ENCODE measurements at places on chromosomes 16 and 17.

GRCh38 chr16:75305364-75306098 is 54.1 kb upstream of the BCAR1 start:
- DNase-seq, result peak; percentile 65

GRCh38 chr17:40019140-40019991 is 4.1 kb downstream of the CSF3 start:
- DNase-seq, result no peak

- no peak for DNase-seq
Observed at GRCh38 chr16:14125000-14125681, 54.0 kb downstream of the MRTFB start.

DNA sequence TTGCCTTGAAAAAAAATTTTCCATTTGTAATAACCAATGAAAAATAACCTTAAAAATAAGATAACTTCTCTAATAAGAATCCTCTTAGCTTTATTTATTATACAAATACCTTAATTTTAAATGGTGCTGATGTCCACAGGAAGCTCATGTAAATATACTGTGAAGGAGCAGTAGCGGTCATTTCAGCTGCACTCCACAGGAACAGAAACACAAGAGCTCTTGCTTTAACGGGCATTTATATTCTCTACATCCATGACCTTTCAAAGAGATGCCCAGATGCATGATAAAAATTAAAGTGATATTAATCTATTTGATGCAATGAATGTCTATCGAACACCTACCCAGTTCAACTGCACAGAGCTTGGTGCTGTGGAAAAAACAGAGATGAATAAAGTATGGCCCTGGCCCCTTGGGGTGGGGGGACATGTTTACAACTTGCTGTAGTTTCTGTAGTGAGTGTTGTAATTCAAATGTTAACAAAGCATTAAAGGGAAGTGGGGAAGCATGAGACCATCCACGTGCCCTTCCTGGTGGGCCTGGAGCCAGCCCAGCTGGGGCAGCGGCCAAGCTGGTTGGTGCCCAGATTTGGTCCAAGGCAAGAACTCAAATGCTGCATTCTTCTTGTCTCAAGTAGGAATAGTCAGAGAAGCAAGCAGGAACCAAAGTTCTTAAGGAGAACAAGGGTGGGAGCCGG is 47.9 kb downstream of the IQCK start:
- DNase-seq, result no peak

- no peak for DNase-seq
Observed at GRCh38 chr16:57147381-57148221, 38.2 kb downstream of the PSME3IP1 start.

GRCh38 chr17:42422958-42423712 is at the start of gene CAVIN1:
Gene CAVIN1 (minus strand): TSS chr17:42423256. CDS start chr17:42423097, 159 bp downstream.
- DNase-seq, result peak; percentile 33

- no peak for DNase-seq
Observed at GRCh38 chr16:53744449-53744848, 40.5 kb downstream of the FTO start.

GRCh38 chr17:28584434-28584833 is 7.7 kb upstream of the ALDOC start:
- no peak for DNase-seq

- peak; percentile 44 for DNase-seq
Observed at GRCh38 chr17:34254651-34255380, at the start of gene CCL2. Gene CCL2 (plus strand): TSS chr17:34255285. CDS start chr17:34255350, 65 bp downstream.

DNA sequence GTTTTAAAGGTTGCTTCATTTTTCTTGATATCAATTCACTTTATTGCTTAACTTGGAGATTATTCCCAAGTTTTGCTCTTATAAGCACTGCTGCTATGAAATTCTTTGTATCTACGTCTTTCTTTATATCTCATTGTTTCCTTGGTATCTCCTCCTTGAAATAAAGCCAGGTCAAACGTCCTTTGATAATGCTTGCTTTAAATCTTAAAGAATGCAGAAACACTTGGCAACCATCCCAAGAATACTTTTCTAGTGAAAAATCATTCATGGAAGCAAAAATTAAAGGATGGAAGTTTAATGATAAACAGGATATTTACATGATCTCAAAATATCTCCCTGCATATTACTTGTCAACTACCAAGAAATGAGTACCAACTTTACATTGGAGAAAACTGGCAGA is 175.2 kb downstream of the CPPED1 start:
- DNase-seq, result no peak

DNA sequence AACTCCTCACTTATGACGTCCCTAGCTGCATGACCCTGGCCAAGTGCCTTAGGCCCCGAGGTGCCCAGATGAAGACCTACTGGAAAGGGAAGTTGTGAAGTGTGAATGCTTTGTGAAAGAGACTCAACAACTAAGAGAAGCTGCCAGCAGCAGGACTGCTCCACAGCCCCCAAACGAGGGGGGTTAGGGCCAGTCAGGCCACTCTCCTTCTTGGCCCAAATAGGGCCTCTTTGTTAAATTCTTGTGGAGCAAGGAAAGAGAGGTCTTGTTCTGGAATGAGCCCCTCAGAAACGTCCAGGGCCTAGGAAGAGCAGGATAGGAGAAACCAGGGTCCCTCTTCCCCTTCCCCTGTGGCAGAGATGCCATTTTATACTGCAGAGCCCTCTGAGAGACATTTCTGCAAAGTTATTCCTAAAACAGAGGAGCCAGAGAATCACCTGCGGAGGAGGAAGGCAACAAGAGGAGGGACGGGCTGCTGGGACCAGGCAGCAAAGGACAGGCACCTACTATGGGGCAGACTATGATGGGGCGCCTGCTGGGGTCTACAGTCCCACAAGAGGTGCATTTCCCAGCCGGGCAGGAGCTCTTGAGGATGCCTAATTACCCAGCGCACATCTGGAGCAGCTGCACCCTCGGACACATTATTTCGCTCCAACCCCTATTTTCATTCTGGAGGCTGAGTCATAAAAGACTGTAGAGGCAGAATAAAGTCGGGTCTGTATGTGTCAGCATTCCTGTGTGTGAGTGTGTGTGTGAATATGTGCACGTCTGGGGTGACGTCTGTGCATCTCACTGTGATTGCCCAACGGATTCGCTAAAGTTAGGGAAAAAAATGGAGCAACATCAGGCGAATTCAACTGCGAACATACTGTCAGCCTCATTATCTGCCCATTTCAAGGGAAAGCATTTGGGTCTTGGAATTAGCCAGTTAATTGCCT is 11.4 kb upstream of the HOXB9 start:
- DNase-seq, result no peak

Measured in NCI-H2029 (cell line).